Osteocyte (in vitro differentiated cells): ENCODE measurements at places on chromosomes 1 and 21. TPM values are rescaled to one million over a fixed set of nuclear protein-coding genes. Genes with fewer than 3 reads are reported as not detected.

RHOU gene
- 2.3 and 2.4 TPM in 2 replicates for total RNA-seq

TNFRSF8 gene
- not detected in 2 replicates for total RNA-seq

- no peak for DNase-seq
Observed at GRCh38 chr1:199959033-199959774, 68.3 kb upstream of the NR5A2 start.

DNA sequence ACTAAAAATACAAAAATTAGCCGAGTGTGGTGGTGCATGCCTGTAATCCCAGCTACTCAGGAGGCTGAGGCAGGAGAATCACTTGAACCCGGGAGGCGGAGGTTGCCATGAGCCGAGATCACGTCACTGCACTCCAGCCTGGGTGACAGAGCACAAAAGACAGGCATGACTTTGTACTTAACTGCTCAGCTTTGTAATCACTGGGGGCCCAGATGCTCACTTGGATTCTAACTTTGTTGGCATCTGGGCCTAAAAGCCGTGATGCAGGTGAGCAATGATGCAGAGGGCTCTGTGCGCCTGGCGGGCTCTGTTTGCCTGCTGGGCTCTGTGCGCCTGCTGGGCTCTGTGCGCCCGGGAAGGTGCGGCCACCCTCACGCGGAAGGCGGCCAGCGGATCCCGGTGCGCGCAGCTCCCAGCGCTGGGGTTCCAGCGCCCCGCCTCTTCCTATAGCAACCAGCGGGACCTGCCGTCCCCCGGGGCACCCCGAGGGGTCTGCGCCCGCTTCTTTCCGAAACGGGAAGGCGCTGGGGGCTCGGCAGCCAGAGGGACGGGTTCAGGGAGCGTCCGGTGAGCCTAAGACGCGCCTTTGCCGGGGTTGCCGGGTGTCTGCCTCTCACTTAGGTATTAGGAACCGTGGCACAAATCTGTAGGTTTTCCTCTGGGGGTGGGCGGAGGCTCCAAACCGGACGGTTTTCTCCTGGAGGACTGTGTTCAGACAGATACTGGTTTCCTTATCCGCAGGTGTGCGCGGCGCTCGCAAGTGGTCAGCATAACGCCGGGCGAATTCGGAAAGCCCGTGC lies 31.7 kb downstream of the PRMT2 start:
- DNase-seq, result no peak

GRCh38 chr1:77476475-77476874 lies 194.7 kb downstream of the AK5 start:
- no peak for DNase-seq
